ENCODE measurements at places on chromosomes 12 and 14. TPM values are rescaled to one million over a fixed set of nuclear protein-coding genes. Genes with fewer than 3 reads are reported as not detected.

- DNase-seq, result no peak
Observed at GRCh38 chr12:21434699-21435098, 2.8 kb upstream of the PYROXD1 start.

Gene CCDC177
- not detected for polyA plus RNA-seq

GRCh38 chr12:90027041-90027440, 318.4 kb upstream of the ATP2B1 start:
- DNase-seq, result no peak

- DNase-seq, result no peak
Observed at GRCh38 chr14:67464377-67464776, 24.1 kb downstream of the TMEM229B start.

Gene OR6C2
- not detected for polyA plus RNA-seq

GRCh38 chr12:54611715-54612149, 23.0 kb downstream of the LACRT start:
- DNase-seq, result no peak

GRCh38 chr14:37988472-37988871, 219.2 kb upstream of the SSTR1 start:
- DNase-seq, result peak; percentile 28

DNA sequence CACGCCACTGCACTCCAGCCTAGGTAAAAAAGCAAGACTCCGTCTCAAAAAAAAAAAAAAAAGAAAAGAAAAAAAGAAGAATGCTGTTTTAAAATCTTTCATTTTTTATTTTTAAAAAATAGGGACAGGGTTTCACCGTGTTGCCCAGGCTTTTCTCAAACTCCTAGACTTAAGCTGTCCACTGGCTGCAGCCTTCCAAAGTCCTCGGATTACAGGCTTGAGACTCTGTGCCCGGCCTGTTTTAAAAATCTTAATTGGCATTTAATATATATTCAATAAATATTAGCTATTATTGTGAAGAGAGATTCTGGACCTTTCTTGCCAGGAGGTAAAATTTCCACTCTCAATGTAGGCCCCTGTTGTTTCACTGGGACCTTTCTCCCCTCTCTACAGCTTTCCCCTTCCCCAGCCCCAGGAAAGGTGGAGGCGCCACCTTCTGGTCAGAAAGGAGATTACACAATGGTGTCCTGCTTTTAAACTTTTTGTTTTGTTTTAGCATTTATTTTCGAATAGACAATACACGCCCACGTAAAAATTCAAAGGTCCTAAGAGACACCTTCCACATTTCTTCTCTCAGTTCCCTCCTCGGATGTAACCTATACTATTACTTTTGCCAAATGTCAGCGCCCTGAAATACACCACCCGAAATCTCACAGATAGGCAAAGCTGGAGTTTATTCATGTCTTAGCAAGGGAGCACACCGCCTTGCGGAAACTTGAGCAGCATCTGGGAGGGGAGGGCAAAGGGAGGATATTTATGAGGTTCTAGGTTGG, 23.8 kb upstream of the PHC1 start:
- DNase-seq, result peak; percentile 22

Gene HPD
- polyA plus RNA-seq, result 0.14 TPM

GRCh38 chr14:97077687-97078086, 280.5 kb downstream of the VRK1 start:
- no peak for DNase-seq

DNA sequence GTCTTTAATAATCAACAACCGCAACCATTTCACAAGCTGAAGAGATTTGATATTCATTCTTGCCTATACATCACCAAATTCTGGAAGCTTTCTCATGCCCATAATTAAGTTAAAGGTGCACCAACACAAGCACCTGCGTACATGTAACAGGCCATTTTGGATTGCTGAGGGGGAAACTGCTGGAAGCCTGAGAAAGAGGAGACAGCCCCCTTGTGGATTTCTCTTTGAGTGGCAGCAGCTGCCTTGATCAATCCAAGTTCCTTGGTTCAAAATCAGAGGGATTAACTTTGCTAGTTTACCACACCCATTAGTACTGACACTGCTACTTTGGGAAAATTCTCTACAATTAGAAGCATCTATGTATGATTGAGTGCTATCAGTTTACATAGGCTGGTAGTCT, 321.1 kb downstream of the NOVA1 start:
- DNase-seq, result no peak

GRCh38 chr12:56104815-56105608, 653 bp downstream of the PA2G4 start:
- DNase-seq, result no peak

Gene DCN
- polyA plus RNA-seq, result 792 TPM

Gene CLEC9A
- polyA plus RNA-seq, result not detected

Gene AQP6
- not detected for polyA plus RNA-seq

DNA sequence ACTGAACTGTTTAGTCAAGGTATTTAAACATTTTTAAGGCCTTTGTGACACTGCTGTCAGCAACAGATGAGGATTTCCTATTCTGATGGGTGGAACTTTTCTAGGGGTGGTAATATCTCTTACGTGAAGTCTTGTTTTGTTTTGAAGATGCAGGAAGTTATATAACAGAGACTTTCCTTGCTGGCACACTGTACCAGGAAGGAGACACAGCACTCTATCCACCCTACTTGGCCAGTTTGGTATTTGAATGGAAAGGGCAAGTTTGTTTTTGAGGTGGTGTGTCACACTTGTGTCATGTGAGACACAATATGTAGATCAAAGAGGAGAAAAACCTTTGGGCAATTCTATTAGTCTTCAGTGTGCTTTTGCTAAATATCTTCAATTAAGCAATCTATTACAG, 51.6 kb upstream of the SRP54 start:
- peak; percentile 11 for DNase-seq

Gene CAPZA3
- polyA plus RNA-seq, result not detected

DNA sequence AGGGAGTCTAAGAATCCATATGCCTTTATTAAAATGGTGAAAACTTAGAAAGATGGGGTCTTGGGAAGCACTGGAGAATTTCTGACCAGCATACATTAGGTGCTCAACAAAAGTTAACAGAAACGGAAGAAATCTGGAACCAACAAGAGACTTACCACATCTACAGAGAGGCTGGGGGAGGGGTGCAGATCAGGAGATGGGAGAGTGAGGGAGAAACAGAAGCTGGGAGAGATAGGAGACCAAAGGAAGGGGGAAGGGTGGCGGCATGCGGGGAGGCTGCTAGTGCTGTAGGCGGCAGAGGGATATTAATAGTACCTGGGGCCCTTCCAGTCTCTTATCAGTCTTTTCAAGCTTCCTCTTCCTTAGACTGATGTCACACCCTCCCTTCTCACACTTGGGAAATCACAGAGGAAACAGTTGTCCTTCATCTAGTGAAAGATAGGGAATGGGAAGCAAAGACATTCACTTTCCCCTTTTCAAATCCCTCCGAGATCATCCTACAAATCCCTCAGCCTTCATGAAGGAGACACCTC, 18.1 kb downstream of the ZBTB39 start:
- DNase-seq, result no peak

All from IMR-90 (cell line).